ENCODE measurements at places on chromosomes 4 and X.

DNA sequence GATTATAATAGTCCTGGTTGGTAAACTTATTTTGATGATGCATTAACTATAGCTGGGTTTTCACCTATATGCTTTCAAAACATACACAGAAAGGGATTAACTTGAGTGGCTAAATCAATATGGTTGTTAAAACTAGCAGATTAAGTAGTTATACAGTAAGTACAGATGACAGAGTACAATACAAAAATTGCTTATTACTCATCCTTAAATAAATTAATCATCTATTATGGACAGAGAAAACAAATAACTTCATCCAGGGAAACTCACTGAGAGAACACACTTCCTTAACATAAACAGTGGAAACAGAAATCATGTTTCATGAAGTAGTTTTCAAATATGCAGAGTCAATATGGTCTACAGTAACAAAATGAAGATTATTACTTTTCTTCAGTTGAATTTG lies 133.4 kb downstream of the AREG start:
- no peak for DNase-seq

DNA sequence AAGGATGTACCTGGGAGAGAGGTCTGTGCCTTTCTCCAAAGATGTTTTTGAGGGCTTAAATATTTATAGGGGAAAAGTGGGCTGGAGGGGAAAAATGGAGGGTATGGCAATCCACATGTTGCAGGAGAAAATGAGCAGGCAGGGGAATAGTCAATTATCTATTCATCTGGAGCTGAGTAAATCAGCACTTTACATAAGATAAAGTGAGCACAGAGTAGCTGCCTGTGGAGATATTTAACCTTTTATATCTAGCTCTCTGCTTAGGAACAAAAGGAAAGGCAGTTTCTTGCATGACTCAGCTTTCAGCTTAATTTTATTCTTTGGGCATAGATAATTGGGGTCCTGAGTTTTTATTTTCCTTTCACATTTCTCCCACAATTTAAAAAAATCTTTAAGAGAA lies 93.6 kb upstream of the NPY2R start:
- DNase-seq, result no peak

DNA sequence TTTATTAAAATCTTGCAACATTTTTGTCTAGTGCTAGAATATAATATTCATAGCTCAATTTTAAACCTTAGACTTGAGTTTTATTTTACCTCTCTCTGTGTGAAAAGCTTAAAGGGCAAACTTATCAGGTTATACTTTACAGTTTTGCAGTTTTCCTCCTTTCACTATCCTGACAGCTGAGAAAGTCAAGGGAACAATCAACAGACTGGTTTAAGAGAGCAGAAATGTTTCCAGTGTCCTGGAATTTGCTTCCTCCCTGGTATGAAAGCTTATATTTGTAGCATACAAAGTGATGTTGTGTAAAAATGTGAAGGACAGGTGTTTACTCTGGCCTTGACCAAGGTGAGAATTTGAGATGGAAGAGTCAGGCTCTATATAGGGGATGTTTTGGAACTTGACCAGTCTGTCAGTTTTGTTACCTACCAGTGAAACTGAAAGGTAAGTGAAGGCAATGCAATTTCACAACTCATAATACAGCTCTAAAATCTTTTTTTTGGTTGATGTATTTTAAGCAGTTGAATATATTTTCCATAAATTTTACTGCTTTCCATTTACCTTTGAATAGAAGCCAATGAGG lies 64.6 kb downstream of the FHIP1A start:
- no peak for DNase-seq

- no peak for DNase-seq
These were observed 63.2 kb upstream of the BMP3 start for GRCh38 chr4:80967346-80967745.

- DNase-seq, result no peak
These were observed 404.6 kb downstream of the PRDM5 start for GRCh38 chr4:120517966-120518365.

DNA sequence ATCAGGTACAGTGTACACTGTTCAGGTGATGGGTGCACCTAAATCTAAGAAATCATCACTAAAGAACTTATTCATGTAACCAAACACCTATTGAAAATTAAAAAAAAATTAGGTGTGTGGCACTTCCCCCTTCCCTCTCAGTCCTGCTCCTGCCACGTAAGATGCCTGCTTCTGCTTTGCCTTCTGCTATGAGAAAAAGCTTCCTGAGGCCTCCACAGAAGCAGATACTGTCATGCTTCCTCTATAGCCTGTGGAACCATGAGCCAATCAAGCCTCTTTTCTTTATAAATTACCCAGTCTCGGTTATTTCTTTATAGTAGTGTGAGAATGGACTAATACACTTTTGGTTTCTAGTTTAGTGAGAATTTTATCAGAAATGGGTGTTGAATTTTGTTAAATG lies 459.8 kb upstream of the DIPK2B start:
- no peak for DNase-seq

DNA sequence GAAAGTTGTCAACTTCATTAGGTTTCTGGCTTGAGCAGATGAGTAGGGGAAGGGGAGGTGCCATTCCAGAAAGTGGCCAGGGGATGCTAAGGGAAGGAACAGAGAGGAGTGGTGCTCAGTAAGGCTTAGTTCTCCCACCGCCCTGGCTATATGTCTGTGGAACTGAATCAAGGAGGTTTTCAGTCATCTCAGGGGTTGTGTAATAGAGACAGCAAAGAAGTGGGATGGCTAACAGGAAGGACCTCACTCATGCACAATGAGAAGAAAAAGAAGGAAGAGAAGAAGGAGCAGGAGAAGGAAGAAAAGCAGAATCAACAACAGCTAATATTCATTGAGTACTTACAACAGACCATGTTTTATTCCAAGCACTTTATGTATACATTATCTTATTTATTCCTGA lies 368.7 kb downstream of the MID1IP1 start:
- DNase-seq, result no peak

GRCh38 chr4:94516999-94517398 lies 65.3 kb downstream of the PDLIM5 start:
- DNase-seq, result no peak

DNA sequence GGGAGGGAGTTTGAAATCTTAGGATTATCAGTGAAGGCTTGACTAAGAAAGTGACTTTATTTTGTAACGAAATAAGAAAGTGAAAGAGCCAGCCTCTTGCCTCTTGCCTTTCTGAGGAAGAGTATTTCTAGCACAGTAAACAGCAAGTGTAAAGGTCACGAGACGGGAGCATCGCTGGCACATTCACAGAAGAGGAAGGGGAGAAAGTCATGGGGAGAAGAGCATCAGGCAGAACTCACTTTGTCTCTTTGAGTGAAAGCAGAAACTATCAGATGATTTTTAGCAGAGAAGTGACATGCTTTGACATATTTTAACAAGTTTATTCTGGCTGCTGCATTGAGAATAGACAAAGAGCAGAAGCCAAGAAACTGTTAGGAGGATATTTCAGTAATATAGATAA lies 313.8 kb downstream of the CAMK2D start:
- no peak for DNase-seq

GRCh38 chr4:165656399-165656798 lies 216.6 kb upstream of the TLL1 start:
- no peak for DNase-seq

GRCh38 chr4:189124149-189124758 lies 816.4 kb upstream of the FRG1 start:
- no peak for DNase-seq

DNA sequence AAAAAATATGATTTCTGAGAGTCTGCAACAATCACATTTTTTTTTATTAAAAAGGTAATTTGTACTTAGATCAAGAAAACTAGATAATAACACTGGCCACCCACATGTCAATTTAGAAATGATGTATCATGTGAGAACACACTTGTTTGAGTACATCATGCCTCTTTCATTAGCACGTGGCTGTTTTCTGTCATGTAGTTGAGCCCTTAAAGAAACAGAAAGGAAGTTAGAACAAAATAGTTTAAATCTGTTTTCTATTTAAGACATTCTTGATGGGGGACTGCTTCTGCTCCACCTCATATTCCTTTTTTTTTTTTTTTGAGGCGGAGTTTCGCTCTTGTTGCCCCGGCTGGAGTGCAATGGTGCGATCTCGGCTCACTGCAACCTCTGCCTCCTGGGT lies 207.5 kb downstream of the NSUN7 start:
- DNase-seq, result no peak

DNA sequence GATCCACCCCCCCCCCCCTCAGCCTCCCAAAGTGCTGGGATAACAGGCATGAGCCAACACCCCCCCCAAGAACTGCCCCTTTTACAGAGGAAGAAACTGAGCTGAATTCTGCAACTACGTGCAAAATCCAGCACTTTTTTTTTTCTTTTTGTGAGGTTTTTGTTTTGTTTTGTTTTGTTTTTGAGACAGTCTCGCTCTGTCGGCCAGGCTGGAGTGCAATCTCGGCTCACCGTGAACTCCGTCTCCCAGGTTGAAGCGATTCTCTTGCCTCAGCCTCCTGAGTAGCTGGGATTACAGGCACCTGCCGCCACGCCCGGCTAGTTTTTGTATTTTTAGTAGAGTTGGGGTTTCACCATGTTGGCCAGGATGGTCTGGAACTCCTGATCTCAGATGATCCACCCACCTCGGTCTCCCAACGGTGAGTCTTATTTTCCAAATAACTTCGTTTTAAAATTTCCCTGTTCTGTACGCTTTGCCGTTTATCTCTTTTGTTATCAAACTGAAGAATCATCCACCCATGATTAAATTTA lies 4.9 kb downstream of the CRLF2 start:
- no peak for DNase-seq

DNA sequence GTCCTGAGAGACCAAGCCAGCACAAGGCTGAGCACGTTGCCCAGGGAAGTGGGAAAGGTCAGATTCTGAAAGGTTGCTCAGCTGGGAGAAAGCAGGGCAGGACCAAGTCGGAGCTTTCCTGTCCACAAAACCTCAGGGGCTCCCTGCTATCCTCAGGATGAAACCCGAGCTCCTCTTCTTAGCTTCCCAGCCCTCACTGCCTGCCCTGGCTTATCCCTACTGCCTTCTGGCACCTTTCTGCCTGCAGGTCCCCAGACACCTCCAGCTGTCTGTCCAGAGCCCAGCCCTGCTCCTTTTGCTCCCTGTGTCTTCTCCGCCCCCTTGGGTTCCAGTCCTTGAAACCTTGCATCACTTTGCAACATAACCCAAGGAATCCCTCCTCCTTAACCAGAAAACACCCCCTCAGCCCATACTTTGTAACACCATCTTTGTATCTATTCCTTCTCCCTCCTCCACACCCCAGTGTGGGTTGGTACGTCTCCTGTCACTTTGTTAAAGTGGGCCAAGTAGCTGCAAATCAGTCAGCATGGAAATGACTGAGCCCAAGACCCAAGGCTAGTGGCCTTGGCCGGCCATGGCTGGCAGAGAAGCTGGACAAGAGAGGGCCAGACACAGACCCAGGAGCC lies 20.0 kb upstream of the PRRG3 start:
- no peak for DNase-seq

DNA sequence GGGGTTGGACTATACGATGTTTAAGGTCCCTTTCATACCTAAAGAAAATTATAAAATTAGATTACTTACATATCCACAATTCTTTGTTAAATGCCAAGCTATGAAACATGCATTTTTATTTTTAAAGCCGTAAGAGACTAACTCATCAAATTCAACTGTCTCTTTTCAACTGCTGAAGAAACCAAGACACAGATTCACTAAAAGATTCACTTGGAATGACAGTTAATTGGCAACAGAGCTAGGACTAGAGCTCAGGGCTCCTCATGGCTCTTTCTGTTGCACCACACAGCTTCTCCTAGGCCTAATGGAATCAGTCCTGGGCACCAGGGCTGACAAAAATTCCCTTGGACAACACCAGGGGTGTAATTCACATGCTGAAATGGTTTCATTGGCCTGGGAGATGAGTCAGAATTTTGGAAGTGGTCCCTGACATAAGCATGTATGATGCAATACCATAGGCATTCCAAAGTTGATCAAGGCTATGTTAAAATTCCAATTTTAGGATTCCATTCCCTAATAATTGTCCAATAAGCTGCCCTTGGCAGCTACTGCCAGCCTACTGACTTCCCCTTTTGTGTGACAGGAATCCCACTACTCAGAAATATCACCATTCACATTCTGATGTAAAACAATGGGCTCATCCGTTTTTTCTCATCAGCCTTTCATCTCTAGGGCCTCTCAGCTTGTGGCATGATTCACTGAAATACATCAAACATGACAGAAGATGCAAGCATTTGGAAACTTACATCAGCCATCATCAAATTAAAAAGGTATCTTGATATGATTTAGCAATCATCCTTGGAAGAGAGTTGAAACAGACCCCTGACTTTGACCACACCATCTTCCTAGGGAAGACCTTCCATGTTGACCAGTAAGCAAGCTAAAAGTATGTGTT lies 54.2 kb downstream of the PLAC1 start:
- no peak for DNase-seq

DNA sequence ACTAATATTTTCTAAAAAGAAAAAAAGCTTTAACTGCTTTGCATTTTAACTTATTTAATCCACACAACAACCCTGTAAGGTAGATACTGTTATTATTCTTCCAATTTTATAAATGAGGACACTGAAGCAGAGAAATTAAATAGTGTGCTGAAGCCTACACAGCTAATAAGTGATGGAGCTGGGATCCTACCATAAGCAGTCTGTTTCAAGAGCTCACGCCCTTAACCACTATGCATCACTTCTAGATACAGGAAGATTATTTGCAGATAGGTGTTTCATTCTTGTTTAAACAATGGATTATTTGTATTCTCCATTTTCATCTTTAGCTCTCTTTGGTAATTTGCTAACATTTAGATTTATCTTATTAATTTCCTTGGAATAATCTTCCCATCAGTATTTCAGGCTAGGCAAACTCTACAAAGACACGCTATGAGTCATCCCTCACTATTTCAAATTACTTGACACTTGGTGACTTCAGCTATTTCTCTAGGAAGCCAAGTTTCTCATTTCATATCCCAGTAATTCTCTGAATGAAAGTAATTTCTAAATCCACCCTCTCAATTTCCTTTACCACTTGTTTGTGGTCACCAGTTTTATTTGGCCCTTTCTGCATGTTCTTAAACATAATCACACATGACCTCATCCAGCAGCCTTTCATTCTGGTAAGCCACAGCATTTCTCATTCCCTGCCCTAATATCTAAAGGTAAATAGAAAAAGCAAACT lies 67.3 kb downstream of the ASB9 start:
- DNase-seq, result no peak

- DNase-seq, result no peak
These were observed 1.1 kb downstream of the TAFAZZIN start for GRCh38 chrX:154412468-154412867.

DNA sequence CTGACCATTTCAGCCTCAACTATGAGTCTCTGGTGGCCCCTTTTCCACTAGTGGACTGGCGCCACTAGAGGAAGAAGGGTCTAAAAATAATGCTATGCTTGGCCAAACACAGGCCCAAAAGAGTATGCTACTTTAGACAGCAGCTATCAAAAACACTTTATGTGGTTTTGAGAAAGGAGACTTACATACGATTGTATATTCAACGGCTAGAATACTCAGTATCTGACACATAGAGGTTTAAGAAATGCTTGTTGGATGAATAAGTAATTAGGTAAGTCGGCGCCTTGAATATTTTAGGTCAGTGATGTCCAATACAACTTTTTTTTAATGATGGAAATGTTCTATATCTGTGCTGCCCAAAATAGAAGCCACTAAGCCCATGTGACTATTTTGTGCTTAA lies 25.7 kb upstream of the TMPRSS11A start:
- DNase-seq, result no peak

- no peak for DNase-seq
These were observed 292.5 kb downstream of the CAMK2D start for GRCh38 chr4:113469023-113469390.

GRCh38 chr4:142202404-142203332 lies 566.3 kb downstream of the IL15 start:
- no peak for DNase-seq

- DNase-seq, result no peak
These were observed 325.3 kb downstream of the AFF2 start for GRCh38 chrX:148825696-148826095.
